Left lung (tissue), 14 donors: ENCODE measurements at places on chromosomes 5 and 9. TPM values are rescaled to one million over a fixed set of nuclear protein-coding genes. Genes with fewer than 3 reads are reported as not detected.

- peaks cover 18% of the 10 kb centered on the region for H3K4me1 ChIP-seq
- peaks cover 7% of the 10 kb centered on the region for H3K27me3 ChIP-seq
- peak overlapping the region; percentile 77 for H3K27ac ChIP-seq
- peak overlapping the region; percentile 70 for H3K4me3 ChIP-seq
- peak; percentile 31 for DNase-seq
These were observed 988 bp downstream of the OXCT1 start for GRCh38 chr5:41869151-41869723.

- no peaks in the 10 kb centered on the region for H3K36me3 ChIP-seq
- no peak overlapping the region for H3K4me3 ChIP-seq
- no peak overlapping the region for H3K27ac ChIP-seq
- no peak for DNase-seq
- H3K27me3 ChIP-seq, result no peaks in the 10 kb centered on the region
These were observed 131.2 kb downstream of the HTR4 start for GRCh38 chr5:148523139-148523538.

GRCh38 chr5:16467363-16468219 is 2.0 kb upstream of the ZNF622 start:
- H3K27me3 ChIP-seq, result no peaks in the 10 kb centered on the region
- peaks cover 24% of the 10 kb centered on the region for H3K4me1 ChIP-seq
- no peak for DNase-seq
- no peak overlapping the region for H3K4me3 ChIP-seq

DNA sequence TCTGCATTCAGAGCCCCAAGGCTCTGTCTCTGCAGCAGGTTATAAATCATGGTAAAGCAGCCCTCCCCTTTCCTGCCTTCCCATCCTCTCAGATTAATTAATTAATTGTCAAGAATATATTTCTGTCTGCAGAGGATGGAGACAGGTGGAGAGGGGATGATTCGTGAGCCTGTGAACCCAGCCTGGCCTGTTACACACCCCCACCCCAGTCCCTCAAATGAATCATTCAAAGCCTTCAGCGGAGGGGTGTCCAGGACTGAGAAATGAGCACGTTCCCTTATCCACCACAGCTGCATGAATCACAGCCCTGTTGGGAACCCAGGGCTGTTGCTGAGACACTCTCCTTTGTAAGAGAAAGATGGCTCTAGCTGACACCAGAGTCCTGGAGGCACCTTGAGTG is 56.0 kb downstream of the NIPAL4 start:
- no peak for DNase-seq
- no peak overlapping the region for H3K4me3 ChIP-seq
- H3K36me3 ChIP-seq, result no peaks in the 10 kb centered on the region
- peaks cover 11% of the 10 kb centered on the region for H3K4me1 ChIP-seq

GRCh38 chr9:21996438-21996837 is 1.8 kb downstream of the CDKN2B-AS1 start:
- H3K27me3 ChIP-seq, result peaks cover 79% of the 10 kb centered on the region
- H3K4me1 ChIP-seq, result peaks cover 4% of the 10 kb centered on the region
- no peaks in the 10 kb centered on the region for H3K36me3 ChIP-seq
- H3K27ac ChIP-seq, result no peak overlapping the region
- DNase-seq, result no peak

DNA sequence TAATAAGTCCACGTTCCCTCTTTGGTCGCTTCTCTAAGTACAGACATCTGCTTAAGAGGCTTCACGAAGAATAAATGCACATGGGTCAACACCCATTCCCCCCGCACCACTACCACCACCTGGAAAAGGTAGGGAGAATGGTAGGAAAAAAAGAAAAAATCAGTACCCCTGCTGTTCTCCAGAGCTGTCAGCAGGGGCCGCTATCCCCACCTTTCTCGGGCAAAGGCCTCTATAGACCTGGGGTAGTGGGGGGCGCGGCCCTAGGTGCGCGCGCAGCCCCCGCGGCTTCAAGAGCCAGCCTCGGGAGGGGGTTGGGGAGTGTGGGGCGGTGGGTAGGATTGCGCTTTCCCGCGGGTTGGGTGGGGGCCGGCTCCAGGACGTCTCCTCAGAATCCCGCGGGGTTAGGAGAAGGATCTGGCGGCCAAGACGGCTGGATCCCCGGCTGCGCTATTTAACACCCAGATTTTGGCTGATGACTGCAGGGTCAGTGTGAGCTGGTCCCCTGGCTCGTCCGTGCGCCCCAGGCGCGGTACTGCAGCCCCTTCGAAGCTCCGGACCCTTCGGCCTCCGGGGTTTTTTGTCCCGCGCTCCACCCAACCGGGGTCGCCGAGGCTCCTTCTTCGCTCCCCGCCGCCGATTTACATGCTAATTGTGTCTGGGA is 1.6 kb upstream of the SEMA6A start:
- peak overlapping the region; percentile 51 for H3K4me3 ChIP-seq
- H3K27ac ChIP-seq, result no peak overlapping the region
- no peak for DNase-seq

DNA sequence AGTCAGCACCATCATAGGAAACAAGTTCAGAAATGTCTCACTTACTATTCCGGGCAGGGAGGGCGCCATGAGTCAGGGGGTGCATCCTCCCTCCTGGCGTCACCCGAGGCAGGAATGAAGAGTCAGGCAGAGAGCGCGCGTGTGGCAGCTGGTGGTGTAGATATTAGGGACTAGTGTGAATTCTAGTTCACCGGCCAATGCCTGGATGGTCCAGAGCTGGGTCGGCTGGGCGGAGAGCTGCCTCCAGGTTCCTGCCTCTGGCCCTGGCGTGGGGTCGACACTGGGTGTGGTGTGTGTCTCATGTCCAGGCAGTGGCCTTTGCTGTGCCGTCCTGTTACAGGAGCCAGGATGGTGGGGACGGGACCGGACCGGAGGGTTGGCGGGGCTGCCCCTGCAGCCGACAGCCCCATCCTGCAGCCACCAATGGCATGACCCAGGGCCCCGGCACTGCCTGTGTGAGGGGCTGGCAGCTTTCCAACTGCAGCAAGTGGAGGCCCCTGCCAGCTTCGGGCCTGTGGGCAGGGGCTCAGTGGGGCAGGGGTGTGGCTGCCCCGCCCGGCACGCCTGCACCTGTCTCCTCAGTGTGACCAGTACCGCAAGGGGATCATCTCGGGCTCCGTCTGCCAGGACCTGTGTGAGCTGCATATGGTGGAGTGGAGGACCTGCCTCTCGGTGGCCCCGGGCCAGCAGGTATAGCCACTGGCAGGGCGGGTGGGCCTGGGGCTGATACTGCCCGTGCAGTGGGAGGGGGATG is 9.1 kb downstream of the DIPK1B start:
- DNase-seq, result no peak
- H3K36me3 ChIP-seq, result peaks cover 60% of the 10 kb centered on the region
- H3K4me1 ChIP-seq, result peaks cover 82% of the 10 kb centered on the region
- H3K27me3 ChIP-seq, result peaks cover 11% of the 10 kb centered on the region
- peak overlapping the region; percentile 64 for H3K27ac ChIP-seq

Gene EPB41L4B
- total RNA-seq, result 11.6 TPM

Gene SPINK4
- not detected for total RNA-seq

Gene GDA
- total RNA-seq, result not detected

Gene OLFM1
- 21.2 TPM for total RNA-seq
